ENCODE measurements at places on chromosomes 11 and 22.
A peak's percentile ranks its signal among the peaks of the same experiment; 100 is the strongest.

- DNase-seq, result no peak
Measured at GRCh38 chr22:29907753-29908515, 25.0 kb downstream of the MTMR3 start.

DNA sequence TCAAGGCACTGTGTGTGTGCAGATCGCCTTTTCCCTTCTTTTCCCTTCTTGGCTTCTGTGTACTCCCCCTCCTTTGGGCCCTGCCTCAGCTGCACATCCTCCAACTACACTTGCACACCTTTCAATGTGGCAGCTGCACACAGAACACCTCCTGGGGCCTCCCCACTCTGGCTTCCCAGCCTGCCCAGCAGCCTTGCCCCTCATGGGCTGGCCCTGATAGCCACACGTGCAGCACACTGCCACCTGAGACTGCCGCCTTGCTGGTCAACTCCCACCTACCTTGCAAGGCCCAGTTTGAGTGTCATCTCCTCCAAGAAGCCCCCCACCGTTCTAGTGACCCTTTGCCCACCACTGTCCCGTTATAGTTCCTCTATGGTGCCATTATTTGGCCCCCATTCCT, 77.3 kb upstream of the ARFGAP3 start:
- no peak for DNase-seq

DNA sequence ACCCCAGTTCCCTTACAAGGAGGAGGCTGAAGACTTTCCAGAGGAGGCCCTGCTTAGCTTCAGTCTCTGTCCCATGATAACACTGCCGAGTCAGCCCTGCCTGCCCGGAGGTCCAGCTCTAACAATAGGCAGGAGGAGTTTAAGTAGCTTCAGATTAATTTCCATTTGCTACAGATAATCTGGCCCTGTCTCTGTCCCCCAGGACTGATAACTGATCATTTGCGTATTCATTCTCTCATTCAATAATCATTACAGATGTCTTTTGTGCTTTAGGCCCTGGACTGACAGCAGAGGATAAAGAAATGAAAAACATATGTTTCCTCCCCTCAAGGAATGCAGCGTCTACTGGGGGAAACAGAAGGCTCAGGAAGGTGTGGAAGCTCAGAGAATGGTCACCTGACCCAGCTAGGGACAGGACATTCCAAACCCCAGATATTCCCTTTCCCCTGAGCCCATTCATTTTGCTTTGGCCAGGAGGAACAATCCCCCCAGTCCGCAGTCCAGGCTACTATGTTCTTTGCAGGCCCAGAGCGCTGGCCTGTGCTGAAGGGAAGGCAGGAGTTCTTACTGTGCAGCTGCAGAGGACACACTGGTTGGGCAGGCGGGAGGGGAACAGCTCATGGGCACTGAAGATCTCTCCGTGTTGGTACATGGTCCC, 20.8 kb downstream of the CHRDL2 start:
- no peak for DNase-seq

DNA sequence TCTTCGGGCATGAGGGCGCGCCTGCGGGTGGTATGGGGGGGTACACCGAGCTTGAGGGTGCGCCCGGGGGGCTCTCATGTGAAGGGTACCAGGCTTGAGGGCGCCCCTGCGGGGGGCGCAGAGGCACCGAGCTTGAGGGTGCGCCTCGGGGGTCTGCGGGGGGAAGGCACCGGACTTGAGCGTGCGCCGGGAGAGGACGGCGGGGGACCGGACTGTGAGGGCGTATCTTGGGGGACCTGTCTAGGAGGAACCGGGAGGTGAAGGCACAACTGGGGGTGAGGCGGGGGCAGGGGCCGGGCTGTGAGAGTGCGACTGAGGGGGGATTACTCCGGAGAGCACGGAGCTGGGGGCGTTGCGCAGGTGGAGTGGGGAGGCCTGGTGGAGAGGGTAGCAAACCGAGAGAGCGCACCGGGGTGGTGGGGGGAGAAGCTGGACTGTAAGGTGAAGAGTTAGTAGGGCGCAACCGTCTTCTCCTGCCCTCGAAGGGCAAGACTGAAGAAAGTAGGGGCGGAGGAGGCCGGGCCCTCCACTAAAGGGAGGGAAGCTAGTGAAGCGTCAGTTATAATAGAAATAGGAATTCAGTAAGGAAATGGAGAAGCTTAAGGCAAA, 1.1 kb upstream of the DDX6 start:
- peak; percentile 10 for DNase-seq

GRCh38 chr11:3096909-3097530, 39.8 kb upstream of the CARS1 start:
- DNase-seq, result no peak

DNA sequence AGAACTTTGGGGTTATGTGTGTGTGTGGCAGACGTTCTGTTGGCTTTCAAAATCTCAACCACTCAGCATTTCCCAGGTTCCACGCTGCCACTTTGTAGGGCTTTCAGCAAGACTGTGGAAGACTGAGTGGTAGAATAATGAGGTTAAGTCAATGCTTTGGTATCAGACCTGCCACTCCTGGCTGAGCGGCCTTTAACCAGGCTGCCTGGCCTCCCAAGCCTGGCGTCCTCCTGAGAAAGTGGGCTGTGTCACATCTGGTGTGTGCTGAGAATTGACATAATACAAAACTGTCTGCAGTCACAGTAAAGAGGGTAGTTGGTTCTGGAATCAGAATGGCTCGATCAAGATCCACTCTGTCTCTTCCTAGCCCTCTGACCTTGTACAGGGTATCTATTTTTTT, 126.5 kb downstream of the DBX1 start:
- no peak for DNase-seq

GRCh38 chr11:70233511-70233934, 30.4 kb downstream of the FADD start:
- DNase-seq, result no peak

DNA sequence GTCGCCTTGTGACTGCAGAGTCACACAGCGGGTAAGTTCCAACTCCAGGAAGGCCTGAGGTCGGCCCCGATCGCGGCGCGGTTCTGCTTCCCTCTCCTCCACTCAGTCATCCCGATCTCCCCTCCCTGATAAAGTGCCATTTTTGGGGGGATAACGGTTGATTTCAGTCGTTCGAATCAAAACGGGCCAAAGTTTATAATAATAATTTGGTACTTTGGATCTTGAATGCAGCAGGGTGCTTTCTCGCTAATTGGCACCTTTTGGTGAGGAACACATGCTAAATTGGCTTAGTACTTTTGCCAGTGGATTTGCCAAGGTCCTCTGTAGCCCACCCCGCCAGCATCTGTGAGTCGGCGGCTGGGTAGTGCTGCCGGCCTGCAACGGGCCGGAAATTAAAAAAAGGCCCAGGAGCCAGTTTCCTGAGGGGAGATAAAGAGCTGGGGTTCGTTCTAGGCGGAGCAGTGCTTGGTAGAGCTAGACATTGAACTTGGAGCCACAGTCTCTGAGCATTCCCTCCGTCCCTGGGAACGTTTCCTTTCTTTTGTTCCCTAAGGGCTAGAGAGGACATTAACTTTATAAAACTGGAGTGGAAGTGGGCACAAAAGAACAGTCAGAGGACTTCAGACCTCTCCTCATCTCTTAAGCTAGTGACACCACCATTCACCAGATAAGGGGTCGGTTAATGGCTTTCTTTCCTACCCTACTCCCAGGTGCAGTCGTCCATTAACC, 997 bp downstream of the UBE2L3 start:
- no peak for DNase-seq

- DNase-seq, result no peak
Measured at GRCh38 chr22:20087319-20088262, 7.5 kb downstream of the DGCR8 start.

GRCh38 chr22:50691521-50691920, 18.9 kb downstream of the SHANK3 start:
- no peak for DNase-seq

DNA sequence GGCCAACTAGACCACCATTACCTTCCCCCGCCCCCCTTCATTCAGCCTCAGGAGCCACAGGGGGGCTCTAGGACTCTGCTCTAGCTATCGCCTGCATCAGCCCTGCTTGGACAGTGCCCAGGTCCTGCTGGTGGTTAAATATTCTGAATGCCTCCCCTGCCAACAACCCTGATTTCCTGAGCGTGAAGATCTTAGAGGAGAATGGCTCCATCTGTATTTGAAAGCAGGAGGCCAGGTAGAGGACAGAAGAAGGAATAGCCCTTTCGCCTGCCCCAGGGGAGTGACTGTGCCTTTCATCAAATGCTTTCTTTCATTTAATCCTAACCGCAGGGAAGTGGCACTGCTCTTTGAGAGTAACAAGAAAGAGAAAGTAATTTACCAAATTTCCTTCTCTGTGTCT, 69.2 kb downstream of the ISX start:
- no peak for DNase-seq

DNA sequence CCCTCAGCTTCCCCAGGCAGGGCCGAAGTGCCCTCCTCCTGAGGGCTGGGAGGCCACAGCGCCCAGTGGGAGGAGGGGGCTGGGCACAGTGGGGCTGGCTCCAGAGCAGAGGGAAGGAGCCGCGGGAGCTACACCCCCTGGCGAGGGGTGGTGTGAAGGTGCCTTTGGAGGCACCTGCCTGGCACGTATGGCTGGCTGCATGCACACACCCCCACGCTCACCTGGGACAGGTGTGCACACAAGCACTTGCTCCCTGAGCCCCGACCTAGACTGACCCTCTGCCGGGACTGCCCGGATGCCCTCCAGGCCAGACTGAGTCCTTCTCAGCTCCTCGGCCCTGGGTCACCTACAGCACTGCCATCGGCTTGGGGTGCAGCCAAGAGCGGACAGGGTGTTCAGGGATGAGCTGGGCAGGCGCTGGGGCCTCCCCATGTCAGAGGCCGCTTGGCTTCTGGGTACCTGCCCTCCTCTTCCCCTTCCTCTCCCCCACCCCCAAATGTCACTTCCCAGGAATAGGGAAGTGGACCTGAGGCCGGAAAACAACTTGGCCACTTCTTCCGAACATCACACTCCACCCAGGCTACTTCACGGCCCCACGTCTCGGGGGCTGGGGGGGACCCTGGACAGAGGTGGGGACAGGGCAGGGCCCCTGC, 7.4 kb upstream of the PIM3 start:
- DNase-seq, result no peak

DNA sequence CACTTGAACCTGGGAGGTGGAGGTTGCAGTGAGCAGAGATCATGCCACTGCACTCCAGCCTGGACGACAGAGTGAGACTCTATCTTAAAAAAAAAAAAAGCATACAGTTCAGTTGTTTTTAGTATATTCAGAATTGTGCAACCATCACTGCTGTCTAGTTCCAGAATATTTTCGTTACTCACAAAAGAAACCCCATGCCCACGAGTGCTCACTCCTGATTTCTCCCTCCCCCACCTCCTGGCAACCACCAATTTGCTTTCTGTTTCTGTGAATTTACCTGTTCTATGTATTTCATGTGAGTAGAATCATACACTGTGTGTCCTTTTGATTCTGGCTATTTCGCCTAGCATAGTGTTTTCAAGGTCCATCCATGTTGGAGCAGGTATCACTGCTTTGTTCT, 24.8 kb downstream of the PTPRJ start:
- DNase-seq, result no peak

DNA sequence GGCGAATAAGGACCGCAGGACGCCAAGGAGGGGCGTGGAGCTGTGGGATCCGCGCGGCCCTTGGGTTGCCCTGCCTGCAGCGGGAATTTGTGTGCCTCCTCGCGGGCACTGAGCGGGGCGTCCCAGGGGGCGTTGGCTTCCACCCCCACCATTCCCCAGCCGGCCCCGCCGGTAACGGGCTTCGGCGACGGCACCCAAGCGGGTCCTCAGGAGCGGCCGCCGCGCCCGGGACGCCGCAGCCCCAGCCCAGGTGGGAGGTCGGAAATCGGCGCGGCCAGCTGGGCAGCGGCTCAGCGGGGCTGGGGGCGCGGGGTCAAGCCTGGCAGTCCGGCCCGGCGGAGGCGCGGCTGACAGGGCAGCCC, 320 bp downstream of the CLTCL1 start:
- no peak for DNase-seq

DNA sequence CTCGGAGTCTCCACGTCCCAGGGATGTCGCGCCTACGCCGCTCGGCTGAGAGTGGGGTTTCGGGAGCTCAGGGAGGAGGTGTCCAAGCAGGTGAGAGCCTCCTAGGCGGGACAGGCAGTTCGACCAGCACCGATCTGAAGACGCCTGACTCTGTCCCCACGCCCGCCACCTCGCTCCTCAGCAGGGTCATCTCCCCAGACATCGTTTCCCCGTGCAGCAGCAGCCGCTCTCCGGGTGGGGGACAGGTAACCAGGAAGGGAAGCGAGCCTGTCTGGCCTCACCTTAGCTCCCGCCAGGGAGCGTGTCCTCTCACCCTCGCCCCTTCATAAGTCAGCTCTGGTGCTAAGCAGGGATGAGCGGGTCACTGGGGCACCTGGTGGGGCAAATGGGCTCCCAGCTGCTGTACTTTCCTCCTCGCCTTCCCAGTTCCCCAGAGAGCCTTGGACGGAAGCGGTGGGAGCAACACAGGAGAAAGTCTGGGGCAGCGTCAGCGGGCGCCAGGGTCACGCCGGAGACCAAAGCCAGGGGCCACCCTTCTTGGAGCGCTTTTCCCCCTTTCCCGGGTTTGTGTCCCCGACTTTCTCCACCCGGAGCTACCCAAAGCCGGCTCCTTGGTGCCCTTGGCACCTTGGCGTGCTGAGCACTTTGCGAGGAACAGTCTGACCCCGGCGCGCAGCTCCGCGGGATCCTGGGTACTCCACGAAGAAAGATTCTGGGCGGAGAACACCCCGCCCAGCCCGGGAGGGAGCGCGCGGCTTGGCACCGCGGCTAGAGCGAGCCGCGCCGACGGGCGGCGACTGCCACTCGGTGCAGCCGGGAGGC, 1.6 kb downstream of the SPON1 start:
- DNase-seq, result no peak

DNA sequence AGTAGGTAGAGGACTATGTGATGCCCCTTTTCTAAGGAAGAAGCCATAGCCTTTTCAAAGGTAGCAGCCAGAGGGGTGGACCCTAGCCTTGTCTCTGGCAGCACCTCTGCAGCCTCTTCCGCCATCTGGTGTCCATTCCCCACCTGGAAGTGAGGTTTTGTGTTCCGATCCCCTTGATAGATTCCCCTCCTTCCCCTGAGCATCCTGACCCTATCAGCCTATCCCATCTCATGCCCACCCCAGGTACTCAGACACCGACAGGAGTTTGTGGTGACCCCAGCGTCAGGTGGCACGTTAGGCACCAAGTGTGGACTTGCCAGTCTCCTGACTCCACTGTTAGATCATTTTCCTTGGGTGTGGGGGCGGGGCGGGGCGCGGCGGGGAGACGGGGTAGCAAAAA, 398 bp upstream of the FAM89B start:
- DNase-seq, result no peak

DNA sequence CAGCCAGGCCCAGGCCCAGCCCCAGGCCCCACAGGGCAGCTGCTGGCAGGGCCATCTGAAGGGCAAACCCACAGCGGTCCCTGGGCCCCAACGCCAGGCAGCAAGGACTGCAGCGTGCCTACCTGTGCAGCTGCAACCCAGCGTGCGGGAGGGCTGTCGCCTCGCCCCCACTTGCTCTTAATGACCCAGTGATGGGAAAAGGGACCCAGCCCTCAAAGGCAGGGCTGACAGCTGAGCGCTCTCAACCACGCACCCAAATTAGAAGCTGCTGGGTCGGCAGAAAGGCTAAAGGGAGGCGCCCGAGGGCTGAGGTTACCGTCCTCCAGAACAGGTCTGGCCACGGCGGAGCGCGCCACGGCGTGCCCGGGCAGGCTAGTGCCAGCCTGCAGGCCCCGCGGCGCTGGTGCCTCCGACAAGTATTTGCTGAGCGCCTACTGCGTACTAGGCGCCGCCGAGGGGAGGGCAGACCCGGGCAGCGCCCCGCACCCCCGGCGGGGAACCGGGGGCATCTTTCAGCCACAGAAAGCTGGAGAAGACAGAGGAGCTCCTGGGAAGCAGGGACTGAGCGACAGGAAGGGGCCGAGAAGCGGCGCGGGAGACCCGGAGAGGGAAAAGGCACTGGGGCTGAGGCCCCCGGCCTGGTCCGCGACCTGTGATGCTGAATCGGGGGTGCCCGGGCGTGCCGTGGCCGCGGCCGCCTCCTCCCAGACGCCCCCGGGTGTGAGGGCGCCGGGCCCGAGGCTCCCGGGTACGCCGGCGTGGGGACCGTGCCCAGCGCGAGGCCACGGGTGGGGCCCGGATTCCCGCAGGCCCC, 773 bp downstream of the HRAS start:
- DNase-seq, result no peak

Measured in stimulated activated CD8-positive, alpha-beta memory T cell treated with anti-CD3 and anti-CD28 coated beads, Interleukin-4, amount 100 ng/mL, for 1 hour (primary cell).